ENCODE measurements at places on chromosomes 7 and 10.

GRCh38 chr7:101420436-101420835, 57.8 kb downstream of the COL26A1 start:
- DNase-seq = no peak

- DNase-seq = no peak
These were observed 10.3 kb upstream of the DNAAF5 start for GRCh38 chr7:716222-716621.

- no peak for DNase-seq
These were observed 328.6 kb upstream of the HGF start for GRCh38 chr7:82098414-82098813.

DNA sequence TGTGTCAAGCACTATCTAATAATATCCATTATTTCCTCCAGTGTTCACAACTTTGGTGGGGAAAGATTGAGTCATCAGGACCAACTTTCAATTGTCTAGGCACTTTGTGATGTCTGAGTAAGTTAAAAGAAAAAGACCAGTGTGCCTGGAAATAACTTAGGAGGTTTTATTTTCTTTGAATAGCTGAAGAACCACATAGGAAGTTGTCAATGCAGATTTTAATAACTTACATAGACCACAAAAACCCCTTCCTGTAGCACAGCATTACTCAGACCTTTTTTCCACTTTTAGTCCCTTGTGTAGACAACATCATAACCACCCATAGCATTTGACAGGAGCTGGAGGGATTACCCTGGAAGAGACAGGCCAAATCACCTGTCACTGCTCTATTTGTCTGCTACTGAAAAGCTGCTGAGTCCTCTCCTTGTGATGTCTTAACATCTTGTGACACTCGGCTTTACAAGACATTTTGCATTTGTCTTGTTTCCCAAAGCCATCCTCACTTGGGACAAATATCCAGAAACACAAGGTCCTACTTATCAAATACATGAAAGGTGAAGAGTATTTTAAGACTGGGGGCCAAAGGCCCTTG, 241.5 kb upstream of the PTER start:
- no peak for DNase-seq
